ENCODE measurements at places on chromosomes 6 and 20.

GRCh38 chr6:119880840-119881239 is 531.3 kb upstream of the MAN1A1 start:
- no peak for DNase-seq

DNA sequence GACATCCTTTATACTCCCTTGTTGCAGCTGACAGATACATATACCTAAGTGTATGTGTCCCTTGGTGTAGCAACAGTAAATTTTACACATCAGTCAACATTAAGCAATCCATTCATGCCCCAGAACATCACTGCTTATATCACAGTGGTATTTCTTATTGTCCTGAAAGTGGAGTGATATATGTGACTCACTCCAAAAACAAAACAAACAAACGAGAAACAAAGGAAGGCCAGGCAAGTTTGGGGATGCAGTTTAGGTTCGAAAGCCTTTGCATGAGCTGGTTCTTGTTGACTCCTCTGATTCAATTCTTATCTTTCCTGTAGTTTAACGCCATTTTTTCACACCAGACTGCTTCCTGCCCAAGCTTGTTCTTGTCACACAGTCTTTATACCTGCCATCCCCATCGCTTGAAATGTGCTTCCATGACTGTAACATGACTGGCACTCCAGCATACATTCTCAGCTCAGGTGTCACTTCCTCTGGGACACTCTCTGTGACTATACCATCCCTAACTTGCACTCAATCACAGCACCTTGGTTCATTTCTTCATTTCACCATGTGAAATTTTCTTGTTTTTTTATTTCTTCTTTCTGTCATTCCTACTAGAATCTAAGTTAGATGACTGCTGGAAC is 125.0 kb upstream of the TSHZ2 start:
- no peak for DNase-seq

- no peak for DNase-seq
Measured at GRCh38 chr6:157611406-157611805, 211.6 kb upstream of the SNX9 start.

DNA sequence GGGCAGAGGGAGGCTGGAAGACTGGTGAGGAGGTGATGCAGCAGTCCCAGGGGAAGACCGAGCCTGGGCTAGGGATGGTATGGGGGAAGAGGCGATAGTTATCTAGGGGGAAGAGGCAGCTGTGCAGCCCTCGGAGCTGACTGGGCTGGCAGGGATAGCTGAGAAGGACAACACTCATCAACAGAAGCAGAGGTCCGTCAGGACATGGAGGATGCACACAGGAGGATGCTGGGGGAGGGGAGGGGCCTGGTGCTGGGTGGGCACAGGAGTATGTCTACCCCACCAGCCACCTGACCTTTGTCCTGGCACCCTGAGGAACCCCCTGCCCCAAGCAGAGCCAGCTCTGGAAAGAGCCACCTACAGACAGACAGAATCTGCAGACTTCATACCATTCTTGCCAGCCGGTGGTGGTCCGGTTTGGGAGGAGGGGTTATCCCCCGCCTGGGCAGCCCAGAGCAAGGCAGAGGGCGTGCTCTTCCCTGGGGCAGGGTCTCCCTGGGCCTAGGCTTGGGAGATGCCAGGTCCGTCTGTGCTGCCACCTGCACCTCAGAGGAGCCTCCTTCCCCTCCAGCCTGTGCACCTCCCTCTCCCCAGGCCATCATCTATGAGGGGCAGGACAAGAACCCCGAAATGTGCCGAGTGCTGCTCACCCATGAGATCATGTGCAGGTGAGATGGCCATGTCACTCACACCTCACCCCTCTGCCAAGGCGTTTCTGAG is 14.9 kb downstream of the EBF4 start:
- no peak for DNase-seq

DNA sequence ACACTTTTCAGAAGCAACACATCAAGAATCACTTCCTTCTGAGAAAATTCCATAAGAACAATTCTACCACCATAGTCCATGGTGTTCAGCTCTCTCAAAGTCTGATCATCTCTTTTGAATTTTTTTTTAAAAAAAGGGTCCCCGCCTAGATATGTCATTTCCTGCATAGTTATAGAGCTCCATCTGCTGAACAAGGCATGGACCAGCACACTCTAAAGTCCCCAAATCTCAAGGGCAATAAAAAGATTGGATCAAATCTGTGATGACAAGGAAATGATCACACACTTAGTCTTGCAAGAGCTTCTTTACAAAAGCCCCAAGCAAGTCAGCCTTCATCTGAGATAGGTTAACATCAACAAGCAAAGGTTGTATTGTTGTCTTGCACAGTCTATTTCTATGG is 100.7 kb upstream of the STMND1 start:
- no peak for DNase-seq
